KG1 (cell line): ENCODE measurements at places on chromosomes 11 and 22.

GRCh38 chr22:49325531-49326395 lies 501.9 kb downstream of the BRD1 start:
- DNase-seq: no peak

DNA sequence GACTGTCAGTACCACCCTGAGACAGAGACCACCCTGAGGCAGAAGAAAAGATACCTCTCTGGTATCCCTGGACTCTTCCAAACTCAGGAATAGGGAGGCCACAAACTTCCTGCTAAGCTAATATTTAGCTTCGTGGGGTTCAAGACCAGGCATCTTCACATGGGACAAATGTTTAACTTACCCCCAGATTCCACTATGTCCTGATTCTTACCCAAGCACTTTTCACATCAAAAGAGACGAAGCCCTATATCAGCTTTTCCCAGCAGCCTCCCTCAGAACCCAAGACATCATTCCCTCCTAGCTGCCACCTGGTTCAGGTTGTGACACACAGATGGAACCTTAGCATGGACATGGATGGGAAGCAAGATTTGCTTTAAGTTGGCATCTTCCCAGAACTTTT lies 32.1 kb downstream of the SMC1B start:
- DNase-seq: no peak

DNA sequence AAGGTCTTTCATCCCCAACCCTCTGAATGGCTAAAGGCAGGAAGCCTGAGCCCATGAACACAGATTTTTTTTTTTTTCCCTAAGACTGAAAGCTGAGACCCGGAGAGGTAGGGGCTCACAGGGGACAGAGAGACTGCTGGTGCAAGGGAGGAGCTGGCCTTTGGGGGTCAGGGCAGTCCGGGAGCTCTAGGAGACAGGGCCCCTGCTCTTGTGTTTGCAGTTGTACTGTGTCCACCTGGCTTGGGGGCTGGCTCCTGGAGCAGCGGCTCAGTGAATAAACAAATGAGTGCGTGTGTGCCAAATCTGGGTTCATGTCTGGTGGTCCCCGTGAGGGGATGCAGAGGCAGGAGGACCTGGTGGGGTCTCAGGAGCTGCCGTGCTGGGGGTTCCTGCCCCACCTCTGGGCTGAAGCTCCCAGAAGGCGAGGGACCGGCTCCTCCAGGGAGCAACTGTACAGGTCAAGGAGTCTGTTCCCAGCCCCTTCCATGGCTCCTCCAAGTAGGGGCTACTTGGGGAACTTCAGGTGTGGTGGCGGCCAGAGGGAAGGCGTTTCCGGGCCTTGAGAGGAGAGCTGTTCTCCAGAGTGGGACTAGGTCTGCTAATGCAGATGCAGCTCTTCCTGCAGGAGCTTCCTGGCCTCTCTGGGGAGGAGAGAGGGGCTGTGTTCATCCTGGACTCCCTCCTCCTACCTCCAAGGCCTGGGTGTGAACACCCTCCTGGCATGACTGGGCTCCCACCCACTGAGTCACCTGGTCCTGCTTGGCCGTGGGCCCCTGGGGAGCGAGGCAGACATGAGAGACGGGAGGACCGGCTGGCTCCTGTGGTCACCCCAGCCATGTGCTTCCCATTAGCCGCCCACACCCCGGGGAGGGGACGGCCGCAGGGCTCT lies 57.6 kb downstream of the FBXO7 start:
- no peak for DNase-seq

- no peak for DNase-seq
These were observed 21.1 kb downstream of the SHISA8 start for GRCh38 chr22:41893591-41894375.

- DNase-seq: no peak
These were observed 20.7 kb downstream of the DDX10 start for GRCh38 chr11:108685419-108686130.
